ENCODE measurements at places on chromosomes 3 and 15.

DNA sequence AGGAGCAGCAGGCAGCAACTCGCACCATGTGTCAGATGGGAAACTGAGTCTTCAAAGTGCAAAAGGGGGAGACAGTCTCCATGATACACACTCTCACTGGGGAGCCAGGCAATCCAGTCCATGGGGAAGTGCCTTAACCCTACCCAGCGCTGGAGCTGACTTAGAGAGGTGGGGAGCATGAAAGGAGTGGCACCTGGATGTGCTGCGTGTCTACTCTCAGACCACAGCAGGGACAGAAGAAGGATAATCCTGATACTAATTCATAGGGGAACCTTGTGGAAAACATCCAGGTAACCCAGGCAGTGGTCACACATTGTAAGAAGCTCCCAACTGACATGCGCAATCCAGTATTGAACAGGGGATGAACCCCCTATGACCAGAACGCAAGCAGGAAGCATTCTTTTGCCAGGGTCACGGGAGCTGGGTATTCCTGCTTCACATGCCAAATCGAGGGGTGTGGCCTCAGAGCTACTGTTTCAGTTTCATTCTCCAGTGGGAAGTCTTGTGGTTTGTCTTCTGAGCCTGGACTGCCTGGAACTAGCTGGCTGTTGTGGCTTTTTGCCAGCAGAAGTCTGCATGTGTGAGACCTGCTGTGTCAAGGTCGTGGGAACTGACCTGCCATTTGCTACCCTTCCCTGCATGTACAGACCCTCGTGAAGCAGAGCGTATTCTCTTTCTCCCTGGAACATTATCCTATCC lies 367.6 kb upstream of the NDN start:
- no peak for DNase-seq

GRCh38 chr3:112032098-112032731 lies 2.3 kb upstream of the TMPRSS7 start:
- DNase-seq: no peak

DNA sequence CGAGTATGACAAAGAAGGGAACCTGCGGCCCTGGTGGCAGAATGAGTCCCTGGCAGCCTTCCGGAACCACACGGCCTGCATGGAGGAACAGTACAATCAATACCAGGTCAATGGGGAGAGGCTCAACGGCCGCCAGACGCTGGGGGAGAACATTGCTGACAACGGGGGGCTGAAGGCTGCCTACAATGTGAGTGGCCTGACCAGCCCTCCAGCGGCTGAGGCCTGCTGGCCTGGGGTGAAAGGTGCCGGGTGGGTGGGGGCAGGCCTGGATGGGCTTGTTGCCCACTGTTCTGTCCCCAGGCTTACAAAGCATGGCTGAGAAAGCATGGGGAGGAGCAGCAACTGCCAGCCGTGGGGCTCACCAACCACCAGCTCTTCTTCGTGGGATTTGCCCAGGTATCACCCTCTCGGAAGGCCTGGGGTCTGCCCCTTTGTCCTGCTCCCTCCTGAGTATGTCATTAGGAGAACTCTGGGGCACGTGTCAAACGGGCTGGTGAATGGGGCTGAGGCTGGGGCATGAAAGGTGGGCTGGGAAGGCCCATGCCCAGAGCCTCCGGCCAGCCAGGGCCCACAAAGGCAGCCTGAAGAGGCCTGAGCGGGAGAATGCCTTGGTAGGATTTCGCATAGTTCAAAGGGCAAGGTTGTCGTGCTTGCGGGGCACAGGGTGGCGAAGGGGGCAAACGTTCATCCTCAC lies 7.8 kb upstream of the PSMD2 start:
- DNase-seq: no peak

DNA sequence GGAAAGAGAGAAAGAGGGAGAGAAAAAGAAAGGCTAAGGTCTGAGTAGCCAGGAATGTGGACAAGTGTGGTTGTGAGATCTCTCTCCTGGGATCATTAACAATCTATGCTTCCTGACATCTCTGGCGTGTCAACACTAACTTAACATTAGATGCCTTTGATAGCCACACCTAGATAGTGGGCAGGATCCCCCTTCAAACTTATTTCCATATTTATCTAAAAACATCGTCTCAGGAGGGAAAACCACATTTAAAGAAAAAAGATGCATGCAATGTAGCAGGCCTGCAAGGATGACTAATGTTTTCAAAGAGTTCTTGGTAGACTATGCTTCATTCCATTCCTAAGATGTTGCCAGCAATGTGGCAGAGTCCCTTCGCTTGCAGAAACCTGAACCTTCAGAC lies 80.9 kb downstream of the MLH1 start:
- DNase-seq: no peak

DNA sequence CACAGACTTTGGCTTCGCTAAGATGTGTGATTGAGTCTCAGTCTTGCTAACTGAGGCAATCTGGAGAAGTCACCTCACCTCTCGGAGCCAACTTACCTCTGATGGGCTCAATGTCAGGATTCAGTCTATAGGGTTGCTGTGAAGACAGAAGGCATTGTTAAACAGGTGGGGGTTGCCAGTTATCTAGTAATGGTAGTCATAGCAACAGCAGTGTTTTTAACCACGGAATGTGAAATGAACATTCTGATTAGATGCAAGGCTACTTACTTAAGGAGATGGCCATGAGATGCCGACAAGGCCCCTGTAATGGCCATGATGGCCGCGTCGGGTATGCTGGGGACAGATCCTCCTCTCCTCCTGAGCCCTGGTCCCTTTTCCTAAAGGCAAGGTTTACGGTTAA lies 243.1 kb downstream of the GABRG3 start:
- no peak for DNase-seq

- no peak for DNase-seq
Observed at GRCh38 chr15:83475551-83475950, 28.4 kb downstream of the SH3GL3 start.

DNA sequence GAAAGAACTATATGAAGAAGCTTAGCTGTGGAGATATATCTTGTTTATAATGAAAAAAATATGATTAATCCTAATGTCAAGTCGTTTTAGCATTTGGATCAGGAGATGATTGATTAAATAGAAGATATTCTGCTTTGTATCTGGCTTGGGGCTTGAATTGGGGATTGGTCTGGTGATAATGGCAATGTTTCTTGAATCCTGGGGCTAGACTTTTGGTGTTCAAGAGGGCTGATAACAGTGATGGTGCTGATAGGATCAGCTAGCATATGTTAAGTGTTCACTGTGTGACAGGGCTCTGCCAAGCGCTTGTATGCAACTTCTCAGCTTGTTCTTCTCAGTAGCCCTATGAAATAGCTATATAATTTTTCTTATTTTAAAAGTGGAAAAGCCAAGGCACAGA lies 20.2 kb downstream of the CNOT10 start:
- no peak for DNase-seq

GRCh38 chr15:41490355-41490754 lies 3.3 kb upstream of the ITPKA start:
- no peak for DNase-seq

DNA sequence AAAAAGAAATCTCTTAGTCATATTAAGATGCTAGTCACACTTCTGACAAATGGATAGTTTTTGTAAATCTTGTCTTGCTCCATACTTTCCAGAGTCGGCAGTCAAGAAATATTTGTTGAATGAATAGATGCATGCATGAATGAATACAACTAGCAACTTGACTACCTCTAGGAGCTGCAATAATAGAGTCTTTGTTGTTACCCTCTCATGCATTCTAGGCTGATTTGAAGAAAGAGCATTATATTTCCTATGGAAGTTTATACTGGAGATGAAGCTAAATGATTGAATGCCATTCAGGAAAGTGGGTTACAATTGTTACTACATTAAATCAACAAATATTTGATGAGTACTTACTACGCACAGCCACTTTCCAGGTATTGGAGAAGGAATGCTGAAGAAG lies 18.1 kb upstream of the TRAT1 start:
- DNase-seq: no peak

DNA sequence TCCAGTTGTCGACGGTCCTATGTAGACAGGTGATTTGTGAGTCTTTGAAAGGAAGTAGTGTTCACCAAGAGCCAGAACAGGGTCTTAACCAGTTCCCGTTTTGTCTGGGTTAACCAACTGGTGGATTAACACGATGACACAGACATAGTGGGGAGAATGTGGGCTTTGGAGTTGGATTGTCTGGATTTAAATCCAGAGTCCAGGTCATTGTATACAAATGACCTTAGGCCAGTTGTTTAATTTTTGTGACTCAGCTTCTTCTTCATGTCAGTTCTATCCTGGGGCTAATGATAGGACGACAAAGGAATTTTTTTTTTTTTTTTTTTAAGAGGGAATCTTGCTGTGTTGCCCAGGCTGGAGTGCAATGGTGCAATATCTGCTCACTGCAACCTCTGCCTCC lies 126.7 kb downstream of the LPP start:
- DNase-seq: no peak

DNA sequence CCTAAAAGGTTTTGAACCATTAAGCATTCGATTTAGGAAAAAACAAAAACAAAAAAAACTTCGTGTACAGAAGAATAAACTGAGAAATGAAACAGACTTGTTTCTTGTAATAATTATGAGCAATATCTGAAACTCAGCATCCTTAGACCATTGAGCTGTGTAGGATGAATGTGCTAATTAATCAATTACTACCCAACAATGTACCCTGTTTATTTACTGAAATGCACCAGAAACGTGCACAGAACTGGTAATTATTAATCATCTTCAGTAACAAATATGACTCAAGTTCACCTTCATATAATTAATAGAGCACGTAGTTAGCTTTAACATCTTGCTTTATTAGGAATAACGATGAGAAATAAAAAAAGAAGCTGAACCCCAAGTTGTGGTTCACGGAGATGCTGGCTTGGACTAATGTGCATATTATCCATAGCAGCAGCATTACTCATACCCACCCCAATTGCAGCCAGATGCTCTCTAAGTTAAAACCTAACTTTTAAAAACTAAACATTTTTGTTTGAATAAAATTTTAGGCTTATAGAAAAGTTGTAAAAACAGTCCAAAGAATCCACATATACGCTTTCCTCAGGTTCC lies 10.2 kb upstream of the C15orf61 start:
- DNase-seq: no peak

GRCh38 chr15:33309602-33310276 lies 1.0 kb upstream of the RYR3 start:
- no peak for DNase-seq

GRCh38 chr3:78201091-78201490 lies 1161.2 kb downstream of the ROBO2 start:
- DNase-seq: no peak

DNA sequence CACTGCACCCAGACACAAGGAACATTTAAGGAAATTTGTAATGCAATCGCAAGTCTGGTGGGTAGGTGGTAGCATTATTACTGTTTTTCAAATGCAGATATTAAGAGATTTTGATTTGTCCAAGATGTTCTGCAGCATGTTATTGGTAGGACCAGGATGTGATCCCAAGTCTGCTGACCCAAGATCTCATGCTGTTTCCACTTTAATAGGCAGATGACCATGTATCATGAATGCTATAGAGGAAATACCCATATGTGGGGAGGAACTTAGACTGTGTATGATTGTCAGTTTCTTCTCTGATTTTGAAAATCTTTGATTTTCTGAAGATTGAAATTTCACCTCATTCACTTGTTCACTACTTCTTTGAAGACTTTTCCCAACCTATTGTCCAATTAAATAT lies 28.7 kb downstream of the ATP6V1A start:
- DNase-seq: no peak

- no peak for DNase-seq
Observed at GRCh38 chr3:127164615-127165014, 28.3 kb upstream of the PRR23E start.

DNA sequence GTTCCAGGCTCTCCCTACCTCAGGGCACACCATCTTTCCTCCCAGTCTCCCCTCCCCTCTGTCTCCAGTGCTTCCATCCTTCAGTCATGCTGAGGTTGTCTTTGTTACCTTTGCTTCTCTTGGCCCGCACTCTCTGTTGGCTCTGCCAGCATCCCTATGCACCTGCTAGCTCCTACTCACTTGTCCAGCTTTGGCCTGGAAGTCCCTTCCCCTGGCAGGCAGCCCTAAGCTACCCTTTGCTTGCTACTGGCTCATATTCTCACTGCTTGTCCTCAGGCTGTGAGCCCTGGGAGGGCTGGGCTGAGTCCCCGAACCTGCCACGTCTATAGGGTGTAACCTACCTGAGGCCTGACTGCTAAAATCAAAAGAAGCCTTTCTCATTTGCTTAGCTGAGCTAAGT lies 122.7 kb downstream of the PGPEP1L start:
- DNase-seq: no peak

- no peak for DNase-seq
Observed at GRCh38 chr15:71153823-71154524, 38.7 kb downstream of the THSD4 start.

DNA sequence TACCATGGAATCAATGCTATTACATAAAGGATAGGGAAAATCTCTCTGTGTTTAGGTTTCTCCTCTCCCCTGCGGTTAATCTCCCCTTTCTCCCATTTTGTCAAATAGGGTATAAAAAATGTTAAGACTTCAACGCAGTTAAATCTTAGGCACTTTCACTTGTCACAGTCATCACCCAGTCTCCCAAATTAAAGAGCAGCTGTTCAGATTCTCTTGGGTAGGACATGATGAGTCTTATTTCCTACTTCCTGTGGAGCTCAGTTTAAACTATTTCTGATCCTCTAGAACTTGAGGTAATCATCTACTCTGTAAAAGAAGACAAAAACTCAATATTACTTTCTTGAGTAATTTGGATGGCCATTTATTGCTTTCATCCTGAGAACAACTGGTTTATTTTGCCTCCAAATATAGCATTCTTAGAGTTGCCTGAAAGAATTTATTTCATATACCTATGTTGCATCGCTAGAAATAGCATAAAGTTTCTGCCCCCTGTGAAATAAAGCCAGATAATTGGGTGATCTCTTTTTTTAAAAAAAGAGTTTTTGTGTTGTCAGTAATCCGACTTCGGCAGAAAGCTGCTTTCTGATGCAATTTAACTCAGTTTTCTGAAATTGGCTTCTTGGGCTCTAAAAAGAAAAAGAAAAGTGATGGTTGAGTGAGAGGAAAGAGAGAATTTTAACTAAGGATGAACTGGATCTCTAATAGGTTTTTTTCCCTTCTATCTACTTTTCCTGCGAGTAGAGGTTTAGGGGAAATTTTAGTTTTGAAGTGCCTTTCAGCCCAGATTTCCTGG lies 20.7 kb downstream of the RAP2B start:
- DNase-seq: no peak

DNA sequence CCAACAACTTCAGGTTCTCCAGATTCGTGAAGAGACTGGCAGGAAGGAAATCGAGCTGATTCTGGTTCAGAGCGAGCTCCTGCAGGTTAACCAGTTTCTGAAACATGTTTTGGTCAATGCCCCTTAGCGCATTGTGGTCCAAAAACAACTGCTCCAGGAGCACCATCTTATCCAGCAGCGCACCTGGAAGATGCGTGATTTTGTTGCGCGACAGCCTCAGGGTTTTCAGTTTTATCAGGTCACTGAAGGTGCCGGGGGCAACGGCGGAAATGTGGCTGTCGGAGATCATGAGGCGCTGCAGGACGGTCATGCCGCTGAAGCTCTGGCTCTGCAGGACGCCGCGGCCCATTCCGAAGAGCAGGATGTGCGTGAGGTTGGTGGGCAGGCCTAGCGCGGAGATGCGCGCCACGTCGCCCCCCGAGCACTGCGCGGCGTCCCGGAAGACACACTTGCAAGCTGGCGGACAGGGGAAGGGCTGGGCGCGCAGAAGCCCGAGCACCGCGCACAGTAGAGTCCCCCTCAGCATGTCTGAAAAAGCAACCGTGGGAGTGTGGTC lies 1.2 kb downstream of the GP5 start:
- DNase-seq: no peak

- DNase-seq: no peak
Observed at GRCh38 chr15:95018888-95019545, 787.7 kb downstream of the MCTP2 start.
